ENCODE measurements at places on chromosomes 4 and X.

- no peak for DNase-seq
These were observed 727.4 kb downstream of the FAM133A start for GRCh38 chrX:94401426-94401825.

DNA sequence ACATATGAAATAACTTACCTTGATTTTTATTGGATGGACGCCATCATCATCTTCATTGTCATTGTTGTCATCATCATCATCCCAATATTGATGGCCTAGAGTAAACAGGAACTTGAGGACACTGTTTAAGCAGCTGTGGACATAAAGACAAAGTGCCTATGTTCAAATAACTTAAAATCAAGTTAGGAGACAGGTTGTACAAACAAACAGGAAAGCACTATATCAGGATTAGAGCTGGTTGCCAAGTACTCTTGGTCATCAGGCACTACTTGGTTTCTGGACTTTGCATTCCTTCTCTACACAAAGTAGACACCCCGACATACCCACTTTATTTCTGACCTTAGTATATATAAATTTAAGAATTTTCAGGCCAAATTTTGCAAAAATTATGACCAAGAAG is 608.6 kb downstream of the KLHL13 start:
- no peak for DNase-seq

- no peak for DNase-seq
These were observed 15.3 kb downstream of the ABCD1 start for GRCh38 chrX:153739754-153740486.

DNA sequence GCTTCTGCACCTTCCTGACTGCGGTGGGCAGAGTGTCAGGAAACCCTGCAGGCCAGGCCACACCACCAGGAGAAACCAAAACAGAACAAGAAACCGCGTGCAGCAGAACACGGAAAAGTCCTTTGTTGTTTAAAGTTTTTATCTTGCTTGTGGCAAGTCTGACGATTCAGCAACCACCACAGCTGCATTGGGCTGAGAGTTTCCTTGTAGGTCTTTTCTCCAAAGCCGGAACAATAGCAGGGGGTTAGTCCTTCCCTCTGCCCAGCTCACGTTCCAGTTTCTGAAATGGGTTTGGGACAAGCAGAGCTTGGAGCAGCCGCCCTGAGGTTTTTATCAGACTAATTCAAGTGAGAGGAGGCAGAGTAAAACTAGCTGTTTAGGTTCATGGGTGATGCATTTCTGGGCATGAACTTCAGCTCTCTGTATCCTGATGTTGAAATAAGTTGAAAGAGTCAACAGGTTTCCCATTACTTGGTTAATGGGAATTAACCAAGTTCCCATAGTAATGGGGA is 216.9 kb downstream of the PTTG2 start:
- DNase-seq, result no peak

GRCh38 chr4:168679819-168680218 is 183.0 kb downstream of the PALLD start:
- no peak for DNase-seq

GRCh38 chr4:87406462-87406861 is 15.5 kb upstream of the HSD17B11 start:
- no peak for DNase-seq

- peak; percentile 5 for DNase-seq
These were observed 39.2 kb upstream of the USP9X start for GRCh38 chrX:41045960-41046567.

DNA sequence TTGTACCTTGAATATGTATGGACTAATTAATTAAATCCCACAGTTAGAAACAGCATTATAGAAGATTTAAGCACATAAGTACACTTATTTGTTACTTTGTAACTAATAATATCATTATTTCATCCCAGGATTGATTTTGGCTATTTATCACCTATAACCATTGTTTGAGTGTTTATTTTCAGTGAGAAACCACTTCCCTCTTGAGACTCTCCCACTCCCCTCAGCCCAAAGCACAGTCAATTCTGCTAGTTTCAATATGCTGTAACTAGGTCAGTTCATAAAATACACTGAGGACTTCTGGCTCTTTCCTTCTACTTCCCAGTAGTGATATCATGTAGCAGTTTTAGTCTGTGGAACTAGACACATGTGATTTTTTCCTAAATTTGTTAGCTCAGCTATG is 16.3 kb downstream of the OFD1 start:
- DNase-seq, result no peak

- no peak for DNase-seq
These were observed 8.9 kb downstream of the MSANTD1 start for GRCh38 chr4:3257556-3258482.

GRCh38 chr4:177118596-177118995 is 191.1 kb upstream of the NEIL3 start:
- DNase-seq, result no peak

GRCh38 chrX:65196758-65197360 is 220.6 kb upstream of the ZC4H2 start:
- peak; percentile 3 for DNase-seq

- no peak for DNase-seq
These were observed 112.7 kb downstream of the CLNK start for GRCh38 chr4:10571909-10572308.

DNA sequence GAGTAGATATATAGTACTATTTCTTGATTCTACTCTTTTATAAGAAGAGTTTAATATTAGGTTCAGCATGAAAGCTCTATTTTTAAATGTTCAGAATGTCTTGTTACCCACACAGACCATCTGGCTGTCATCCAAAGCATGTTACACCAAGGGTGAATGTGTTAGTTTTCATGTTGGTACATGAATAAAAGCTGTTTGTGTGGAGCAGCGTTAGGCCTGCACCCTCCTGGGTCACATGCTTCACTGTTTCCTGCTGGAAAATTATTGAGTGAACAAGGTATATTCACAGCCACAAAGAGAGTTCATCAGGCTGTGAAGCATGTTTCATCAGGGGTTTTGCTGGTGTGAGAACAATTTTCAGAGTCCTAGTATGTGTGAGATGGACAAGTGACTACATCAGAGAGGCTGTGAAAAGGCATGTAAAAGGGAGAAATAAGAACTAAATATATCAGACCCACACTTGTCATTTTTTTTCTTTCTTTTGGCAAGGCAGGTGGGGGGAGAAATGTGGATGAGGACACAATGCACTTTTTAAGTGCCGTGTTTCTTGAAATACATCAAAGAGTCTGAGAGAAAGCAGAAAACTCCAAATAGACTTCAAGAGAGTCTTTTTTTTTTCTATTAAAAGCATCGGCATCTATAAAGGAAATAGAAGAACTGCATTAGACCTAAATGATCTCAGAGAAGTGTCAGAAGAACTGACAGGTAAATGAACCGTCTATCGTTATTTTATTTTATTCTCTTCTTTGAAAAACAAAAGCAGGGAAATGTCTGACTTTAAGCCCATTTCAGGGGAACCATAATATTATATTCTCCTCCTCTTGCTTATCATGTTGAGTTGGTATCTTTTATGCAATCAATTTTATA is 2429.7 kb downstream of the PCDH7 start:
- DNase-seq, result no peak

DNA sequence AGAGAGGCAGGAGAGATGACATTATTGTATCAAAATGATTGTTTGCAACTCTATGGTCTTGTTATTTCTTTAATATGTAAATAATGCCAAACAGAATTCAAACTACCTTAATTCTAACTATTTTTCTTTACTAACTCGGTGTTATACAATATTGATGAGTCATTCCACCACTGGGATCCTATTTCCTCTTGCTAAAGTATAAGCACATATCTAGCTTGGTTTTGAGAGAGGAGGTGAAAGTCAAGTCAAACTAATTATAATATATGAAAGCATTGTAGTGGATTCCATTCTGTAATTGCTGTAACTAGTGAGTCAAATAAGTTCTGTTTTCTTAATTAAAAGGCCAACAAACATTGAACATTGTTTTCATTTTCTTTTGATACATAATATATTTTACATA is 837.6 kb downstream of the PDHA2 start:
- no peak for DNase-seq

DNA sequence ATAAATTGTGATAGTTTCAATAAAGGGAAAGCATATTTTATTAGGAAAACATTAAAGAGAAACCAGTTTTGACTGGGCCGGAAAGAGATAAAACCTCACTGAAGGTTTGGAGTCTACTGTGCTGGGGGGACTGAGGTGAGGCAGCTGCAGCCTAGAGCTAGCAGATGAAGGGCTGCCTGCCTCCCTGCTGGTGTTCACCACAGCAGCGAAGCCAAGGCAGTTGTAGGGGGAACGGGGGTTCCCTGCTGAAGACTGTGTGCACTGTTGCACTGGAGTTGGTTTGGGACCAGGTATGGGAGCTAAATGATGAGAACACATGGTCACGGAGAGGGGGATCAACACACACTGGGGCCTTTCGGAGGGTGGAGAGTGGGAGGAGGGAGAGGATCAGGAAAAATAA is 546.5 kb upstream of the SMIM31 start:
- no peak for DNase-seq

DNA sequence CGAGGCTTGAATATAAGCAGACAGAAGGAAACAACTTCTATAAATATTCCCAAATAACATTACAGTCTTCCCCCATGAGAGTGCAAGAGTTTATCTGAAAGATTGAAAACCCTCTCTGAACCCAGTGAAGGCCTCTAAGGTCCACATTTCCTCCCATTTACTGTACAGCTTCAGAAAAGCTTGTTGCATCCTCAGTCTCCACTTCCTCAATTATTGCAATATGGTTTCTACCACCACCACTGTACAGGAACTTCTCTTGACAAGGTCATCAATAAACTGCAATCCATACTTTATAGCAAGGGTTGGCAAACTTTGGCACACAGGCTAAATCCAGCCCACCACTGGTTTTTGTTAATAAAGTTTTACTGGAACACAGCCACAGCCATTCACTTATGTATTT is 239.0 kb downstream of the THOC2 start:
- DNase-seq, result no peak

DNA sequence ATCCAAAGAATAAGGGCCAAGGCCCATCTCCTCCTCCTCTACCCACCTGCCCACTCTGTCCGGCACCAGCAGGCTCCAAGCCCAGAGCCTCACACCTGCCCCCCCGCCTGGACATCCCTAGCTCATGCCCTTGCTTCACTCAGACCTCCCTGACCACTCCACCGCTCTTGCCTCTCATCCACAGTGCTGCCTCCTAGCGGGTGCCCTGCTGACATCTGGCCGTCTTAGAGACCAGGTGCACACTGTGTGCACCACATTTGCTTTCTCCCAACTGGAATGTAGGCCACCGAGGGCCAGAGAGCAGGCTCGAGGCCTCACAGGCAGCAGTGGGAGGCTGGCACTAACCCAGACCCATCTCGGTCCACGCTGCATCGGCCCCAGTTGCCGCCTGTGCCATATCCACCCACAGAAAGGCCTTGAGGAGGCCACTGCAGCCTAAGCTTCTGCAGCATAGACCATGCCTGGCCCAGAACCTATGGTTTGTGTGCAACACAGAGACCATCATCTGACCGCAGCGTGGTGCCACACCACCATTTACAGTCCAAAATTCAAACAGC is 13.5 kb downstream of the LETM1 start:
- DNase-seq, result no peak

GRCh38 chr4:19961091-19961490 is 290.6 kb upstream of the SLIT2 start:
- DNase-seq, result no peak
